Midbrain (tissue), 1 donor: ENCODE measurements at places on chromosomes 4 and X.

DNA sequence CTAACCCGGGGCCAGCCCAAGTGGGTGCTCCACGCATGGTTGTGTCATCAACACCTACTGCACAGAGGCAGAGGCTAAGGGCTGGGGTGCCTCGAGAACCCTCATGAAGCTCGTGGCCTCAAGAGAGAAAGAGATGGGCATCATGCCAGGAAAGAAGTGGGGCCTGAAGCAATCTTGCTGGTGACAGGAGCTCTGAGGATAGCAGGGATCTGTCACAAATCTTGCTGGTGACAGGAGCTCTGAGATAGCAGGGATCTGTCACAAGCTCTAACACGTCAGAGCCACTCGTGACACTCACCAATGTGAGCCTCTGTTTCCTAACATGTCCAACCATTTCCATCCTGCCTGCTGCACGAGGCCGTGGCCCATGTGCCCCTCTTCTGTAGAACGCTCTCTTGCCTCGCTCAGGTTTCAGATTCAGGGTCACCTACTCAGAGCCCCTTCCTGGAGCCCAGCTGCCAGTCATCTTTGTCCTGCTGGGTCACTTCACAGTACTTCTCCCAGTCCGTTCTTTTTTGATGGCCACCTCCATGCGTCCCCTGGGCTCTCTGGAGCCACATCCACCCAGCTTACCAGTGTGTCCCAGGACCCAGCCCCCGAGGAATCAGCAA lies 21.1 kb downstream of the PNMA6E start:
- no peak for DNase-seq

DNA sequence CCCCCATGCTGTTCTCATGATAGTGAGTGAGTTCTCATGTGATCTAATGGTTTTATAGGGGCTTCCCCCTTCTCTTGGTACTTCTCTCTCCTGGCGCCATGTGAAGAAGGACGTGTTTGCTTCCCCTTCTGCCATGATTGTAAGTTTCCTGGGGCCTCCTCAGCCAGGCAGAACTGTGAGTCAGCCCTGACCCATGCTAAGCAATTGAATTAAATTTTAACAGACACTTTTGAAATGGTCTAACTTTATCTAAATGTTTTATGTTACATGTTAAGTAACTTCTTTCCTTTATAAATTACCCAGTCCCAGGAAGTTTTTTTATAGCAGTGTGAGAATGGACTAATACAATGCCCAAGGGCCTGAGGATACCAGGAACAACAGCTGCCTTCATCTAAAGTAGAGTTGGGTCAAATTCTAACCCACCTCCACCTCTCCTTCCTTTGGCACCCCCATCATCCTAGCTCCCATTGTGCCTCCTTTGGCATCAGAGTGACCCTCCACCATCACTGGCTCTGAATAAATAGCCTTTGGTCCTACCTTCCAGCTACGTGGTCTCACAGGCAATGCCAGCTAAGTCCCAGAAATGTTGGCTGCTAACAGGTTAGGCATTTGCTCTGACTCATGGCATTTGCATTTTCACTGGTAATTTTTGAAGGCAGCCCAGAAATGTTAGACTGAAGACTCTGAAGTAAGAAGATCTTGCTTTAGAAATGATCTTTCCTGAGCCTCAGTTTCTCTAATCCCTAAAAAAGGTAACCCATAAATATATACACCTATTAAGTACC lies 182.1 kb downstream of the MOSPD2 start:
- DNase-seq = no peak

GRCh38 chrX:108712886-108713285 lies 23.5 kb downstream of the IRS4 start:
- no peak for DNase-seq

GRCh38 chr4:528835-529234 lies 29.8 kb downstream of the PIGG start:
- DNase-seq = no peak

DNA sequence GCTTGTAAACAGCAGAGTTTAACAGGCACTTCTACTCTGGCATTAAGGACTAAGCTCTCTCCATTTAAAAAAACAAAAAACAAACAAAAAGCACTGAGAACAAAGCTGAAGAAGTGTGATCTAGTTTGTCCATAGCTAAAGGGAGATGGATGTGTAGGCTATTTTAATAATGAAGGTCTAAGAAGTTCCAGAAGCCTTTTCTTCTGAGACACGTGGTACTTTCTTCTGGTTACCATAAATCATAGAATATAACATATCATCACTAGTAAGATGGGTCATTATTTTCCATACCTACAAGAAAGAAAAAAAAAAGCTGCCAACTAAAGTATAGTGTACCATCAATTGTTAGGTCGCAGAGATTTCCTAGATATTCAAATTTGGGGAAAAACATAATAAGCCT lies 722 bp upstream of the NBDY start:
- DNase-seq = no peak

DNA sequence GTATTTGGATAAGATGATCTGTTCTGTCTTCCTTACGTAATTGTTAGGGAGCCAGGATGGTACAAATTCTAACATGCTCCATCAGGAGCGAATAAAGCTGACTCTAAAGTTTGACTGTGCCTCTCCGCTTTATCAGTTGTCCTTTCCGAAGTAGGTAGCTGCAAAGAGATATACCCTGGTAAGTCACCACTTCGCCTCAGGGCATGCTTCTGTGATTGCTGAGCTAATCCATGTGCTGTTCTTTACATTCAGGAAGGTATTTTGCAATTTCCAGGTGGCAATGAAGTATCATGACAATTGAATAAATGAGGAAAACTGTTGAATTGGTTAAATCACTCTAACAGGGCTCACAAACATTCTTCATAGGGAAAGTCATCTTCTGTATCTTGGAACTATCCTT lies 38.9 kb downstream of the KIT start:
- no peak for DNase-seq

DNA sequence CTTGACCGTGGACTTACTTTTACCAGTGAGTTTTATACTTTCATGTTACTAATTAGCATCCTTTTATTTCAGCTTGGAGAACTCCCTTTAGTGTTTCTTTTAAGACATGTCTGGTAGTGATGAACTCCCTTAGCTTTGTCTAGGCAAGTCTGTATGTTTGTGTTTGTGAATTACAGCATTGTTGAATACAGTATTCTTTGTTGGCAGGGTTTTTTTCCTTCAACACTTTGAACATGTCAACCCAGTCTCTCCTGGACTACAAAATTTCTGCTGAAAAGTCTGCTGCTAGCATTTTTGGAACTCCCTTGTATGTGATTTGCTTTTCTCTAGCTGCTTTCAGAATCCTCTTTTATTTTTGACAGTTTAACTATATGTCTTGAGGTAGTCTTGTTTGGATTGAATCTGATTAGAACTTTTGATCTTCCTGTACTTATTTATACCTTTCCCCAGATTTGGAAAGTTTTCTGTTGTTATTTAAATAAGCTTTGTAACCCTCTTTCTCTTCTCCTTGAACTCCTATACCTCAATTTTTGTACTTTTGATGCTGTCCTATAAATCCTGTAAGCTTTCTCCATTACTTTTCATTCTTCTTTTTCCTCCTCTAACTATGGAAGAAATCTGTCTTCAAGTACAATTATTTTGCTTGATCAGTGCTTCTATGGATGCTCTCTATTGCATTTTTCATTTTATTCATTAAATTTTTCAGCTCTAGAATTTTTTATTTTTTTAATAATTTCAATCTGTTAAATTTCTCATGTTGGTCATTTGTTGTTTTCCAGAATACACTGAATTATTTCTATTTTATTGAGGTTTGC lies 14.1 kb downstream of the PAPSS1 start:
- DNase-seq = no peak

- DNase-seq = no peak
These were observed 18.8 kb upstream of the CENPU start for GRCh38 chr4:184752496-184753275.

GRCh38 chr4:88613417-88613875 lies 21.2 kb downstream of the HERC3 start:
- DNase-seq = no peak

GRCh38 chr4:11954093-11954492 lies 525.4 kb upstream of the HS3ST1 start:
- peak; percentile 28 for DNase-seq

DNA sequence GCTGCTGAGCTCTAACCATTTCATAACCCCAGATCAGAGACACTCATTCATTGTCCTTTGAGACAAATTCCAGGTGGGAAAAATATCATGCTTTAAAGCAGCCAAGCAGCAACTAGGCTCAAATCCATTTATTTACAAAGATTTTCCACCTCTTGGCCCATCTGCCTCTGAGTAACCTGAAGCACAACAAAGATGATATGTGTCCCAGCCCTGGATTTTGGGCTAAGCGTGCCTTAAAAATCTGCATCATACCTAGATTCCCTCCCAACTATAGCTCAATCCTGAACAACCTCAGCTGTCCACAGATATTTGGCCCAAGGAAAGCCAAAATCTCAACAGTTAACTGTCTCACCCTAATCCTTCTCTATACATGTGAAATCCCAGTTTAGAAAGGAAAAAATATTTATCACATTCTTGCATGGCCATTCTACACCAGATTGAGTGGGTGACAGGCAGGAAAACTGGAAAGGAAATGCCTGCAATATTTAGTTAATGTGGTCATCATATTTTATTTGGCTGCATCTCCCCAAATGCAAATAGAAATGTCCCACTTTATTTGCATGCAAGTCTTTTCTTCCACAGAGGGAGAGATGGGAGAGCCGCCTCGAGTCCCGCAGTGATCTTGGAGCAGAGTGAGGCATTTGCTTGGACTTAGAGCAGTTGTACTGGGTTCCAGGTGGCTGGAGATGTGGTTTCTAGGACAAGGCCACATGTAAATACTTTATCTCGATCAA lies 146.4 kb upstream of the EOLA2 start:
- no peak for DNase-seq

- DNase-seq = no peak
These were observed 68.0 kb downstream of the OPHN1 start for GRCh38 chrX:68365341-68365740.

DNA sequence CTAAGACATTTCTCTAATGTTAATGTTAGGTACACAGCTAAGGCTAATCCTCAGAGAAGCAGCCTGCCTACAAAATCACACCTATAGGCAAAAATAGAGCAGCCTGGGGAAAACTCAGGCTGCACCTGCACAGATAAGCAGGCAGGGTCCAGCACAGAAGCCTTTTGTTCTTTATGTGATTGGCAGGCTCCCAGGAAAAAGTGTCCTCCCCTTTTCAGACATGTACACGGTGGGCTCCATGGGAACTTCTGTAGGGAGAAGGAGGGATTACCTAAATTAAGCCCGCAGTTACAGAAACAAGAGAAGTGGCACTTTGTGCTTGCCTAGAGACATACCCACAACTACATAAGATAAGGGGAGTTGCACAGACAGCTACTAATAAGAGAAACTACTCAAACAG lies 4.0 kb upstream of the HSPA4L start:
- no peak for DNase-seq

DNA sequence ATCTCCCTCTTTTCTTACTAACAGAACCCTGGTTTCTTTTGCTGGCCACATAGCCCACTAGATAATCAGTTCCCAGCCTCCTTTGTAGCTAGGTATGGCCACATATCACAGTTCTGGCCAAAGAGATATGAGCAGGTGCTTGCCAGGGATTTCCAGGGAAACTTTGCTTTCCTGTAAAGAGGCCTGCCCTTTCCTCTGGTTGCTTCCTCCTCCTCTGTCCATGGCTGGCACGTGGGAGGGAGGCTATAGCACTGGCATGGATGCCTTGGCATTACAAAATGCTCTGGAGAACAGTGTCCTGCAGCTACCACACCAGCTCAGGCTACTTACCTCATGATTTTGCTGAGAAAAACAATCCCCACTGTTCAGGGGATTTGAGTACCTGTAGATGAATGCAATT lies 27.5 kb downstream of the RAB33B start:
- no peak for DNase-seq

- no peak for DNase-seq
These were observed 124.7 kb downstream of the UBE2K start for GRCh38 chr4:39822662-39823061.

- no peak for DNase-seq
These were observed 116.9 kb downstream of the RAB28 start for GRCh38 chr4:13367244-13367643.

DNA sequence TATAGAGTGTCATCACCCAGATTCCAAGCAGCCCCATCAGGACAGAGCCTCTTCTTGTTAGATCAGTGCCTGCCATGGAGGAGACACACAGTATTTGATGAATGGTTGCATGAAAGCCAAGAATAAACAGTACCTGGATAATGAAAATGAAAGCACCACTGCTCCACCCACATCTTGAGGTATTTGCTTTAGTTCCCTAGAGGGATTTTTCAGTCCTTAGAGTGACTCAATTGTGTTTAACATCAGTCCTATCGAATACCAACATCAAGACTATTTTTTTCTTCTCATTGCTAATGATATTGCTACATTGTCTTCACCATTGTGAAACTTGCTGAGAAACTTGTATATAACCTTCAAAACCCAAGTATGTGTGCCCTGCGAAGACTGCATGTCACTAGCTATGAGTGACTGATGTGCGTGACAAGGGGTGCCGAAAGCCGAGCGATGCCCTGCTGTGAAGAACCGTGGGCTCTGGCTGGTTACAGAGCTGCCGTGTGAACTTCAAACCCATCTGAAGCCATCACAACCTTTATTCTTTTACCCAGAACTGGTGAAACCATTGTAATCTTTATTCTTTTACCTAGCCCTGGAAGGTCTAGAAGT lies 211.3 kb upstream of the FAT1 start:
- DNase-seq = no peak
